Right kidney (tissue), 9 donors: ENCODE measurements at places on chromosomes 11 and 22.

GRCh38 chr22:27255580-27255979 is 546.0 kb downstream of the MN1 start:
- no peak for DNase-seq

GRCh38 chr11:67118181-67118766 is 789 bp upstream of the KDM2A start:
- peak; percentile 90 for DNase-seq

DNA sequence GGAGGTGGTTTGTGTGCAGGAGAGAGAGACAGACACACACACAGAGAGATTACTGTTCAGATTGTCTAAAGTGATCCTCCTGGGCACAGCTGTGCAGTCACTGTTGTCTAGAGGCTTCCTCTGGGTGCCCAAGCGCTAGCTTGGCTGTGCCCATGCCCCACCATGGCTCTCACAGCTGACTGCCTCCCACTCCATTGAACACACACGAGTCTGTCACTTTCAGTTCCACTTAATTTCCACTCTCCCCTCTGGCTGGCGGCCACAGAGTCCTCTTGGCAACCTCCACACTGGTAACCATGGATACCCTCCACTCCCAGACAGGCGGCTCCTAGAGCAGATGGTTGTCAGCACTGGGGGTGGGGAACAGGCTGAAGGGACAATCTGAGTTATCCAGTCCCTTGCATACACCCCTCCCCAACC is 29.1 kb downstream of the MAP6 start:
- peak; percentile 52 for DNase-seq

- no peak for DNase-seq
Observed at GRCh38 chr11:131858505-131858904, 488.1 kb downstream of the NTM start.

DNA sequence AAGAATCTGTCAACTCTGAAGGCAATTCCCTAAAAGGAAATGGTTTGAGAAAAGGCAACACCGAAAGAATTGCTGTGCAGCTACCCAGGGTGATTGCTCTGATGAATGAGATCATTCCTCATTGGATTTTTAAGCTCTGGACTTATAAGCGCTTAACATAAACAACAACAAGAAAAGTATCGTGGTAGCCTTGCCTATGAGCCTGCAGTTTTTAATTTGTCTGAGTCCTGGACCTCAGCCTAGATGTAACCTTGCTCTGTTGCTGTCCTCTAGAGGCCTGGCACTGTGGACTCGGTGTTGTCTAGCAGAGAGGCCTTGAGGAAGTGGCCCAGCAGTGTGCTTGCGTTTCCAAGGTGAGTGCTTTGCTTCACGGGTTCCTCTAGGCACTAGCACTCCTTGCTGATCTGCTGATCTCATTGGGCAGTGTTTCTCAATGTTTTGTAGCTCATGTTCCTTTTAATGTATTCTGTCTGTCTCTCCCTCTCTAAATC is 20.4 kb downstream of the CCDC81 start:
- DNase-seq, result no peak

DNA sequence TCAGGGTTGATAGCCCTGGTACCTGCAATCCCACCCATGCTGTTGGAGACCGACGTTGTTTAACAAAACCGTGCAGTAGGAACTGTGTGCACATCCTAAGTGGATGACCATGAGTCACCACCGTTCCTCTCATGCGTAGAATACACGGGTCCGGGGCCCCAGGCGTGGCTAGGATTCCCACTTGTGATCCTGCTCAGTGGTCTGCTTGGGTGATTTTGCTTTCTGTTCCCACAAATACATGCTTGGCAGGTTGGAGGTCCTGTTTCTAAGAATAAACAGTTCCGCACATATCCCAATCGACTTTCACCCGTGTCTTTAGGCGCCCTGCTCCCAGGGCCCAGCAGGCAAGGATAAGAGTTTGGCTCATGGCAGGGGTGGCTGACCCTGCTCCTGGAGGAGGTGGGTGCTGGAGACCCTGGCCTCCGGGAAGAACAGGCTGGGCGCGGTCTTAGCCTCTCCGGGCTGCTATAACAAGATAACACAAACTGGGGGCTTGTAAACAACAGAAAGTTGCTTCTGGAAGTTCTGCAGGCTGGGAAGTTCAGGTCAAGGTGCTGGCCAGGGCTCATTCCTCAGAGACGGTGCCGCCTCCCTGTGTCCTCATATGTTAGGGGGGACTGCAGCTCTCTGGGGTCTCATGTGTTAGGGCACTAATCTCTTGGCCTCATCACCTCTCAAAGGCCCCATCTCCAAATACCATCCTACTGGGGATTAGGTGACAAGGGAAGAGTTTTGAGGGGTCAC is 1028.3 kb downstream of the BRD1 start:
- DNase-seq, result no peak

GRCh38 chr11:47828284-47828683 is 19.9 kb downstream of the NUP160 start:
- DNase-seq, result no peak
